ENCODE measurements at places on chromosomes 2 and 18. TPM values are rescaled to one million over a fixed set of nuclear protein-coding genes. Genes with fewer than 3 reads are reported as not detected.

DNA sequence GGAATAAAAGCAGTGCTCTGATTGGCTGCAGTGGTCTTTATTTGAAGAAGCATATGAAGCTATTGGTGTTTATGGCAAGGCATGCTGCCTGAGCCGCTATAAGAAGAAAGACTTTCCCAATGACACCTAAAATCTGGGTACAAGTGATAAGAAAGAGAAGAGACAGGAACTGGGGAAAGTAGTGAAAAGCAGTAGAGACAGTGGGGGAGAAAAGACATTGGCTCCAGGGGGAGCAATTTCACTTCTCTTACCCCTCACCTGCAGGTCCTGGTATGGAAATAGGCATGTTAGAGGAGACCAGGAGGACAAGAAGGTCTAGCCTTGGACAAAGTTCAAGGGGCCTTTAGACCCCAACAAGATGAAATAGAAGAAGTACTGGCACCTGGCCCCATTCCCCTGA lies 47.1 kb downstream of the PLCL1 start:
- H3K4me3 ChIP-seq, result no peak overlapping the region
- H3K27me3 ChIP-seq, result no peaks in the 10 kb centered on the region
- no peaks in the 10 kb centered on the region for H3K36me3 ChIP-seq
- no peak overlapping the region for H3K27ac ChIP-seq

GRCh38 chr2:11154016-11154922 lies 998 bp upstream of the SLC66A3 start:
- H3K4me3 ChIP-seq, result peak overlapping the region; percentile 79
- H3K4me1 ChIP-seq, result peaks cover 2% of the 10 kb centered on the region
- peak overlapping the region; percentile 48 for H3K27ac ChIP-seq
- no peaks in the 10 kb centered on the region for H3K27me3 ChIP-seq

DNA sequence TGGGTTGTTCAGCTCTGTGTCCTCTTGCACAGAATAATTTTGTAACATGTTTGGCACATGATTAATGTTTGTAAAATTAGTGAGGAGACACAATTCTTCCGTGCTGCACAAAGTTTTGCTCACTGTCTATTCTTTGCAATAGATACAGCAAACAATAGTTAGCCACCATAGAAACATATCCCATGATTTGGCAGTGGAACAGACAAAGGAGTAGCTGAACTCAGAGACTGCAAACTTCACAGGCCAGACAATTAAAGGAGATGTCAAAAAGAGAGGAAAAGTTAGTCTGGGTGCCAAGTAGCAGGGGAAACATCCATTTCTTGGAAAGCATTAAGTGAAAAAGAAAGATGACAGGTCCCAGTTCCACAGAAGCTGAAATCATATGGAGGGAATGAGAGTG lies 267.4 kb upstream of the NRXN1 start:
- no peaks in the 10 kb centered on the region for H3K27me3 ChIP-seq
- no peak overlapping the region for H3K27ac ChIP-seq
- peaks cover 6% of the 10 kb centered on the region for H3K4me1 ChIP-seq
- no peak overlapping the region for H3K4me3 ChIP-seq
- H3K36me3 ChIP-seq, result no peaks in the 10 kb centered on the region

GRCh38 chr2:34365932-34366331 lies 766.8 kb upstream of the FAM98A start:
- peak; percentile 42 for DNase-seq
- peak overlapping the region; percentile 7 for H3K27ac ChIP-seq
- H3K27me3 ChIP-seq, result no peaks in the 10 kb centered on the region
- H3K4me1 ChIP-seq, result peaks cover 16% of the 10 kb centered on the region

- DNase-seq, result no peak
- H3K4me3 ChIP-seq, result no peak overlapping the region
- H3K4me1 ChIP-seq, result peaks cover 12% of the 10 kb centered on the region
- H3K36me3 ChIP-seq, result no peaks in the 10 kb centered on the region
- peaks cover 3% of the 10 kb centered on the region for H3K27me3 ChIP-seq
Observed at GRCh38 chr2:68832233-68832869, 38.8 kb downstream of the BMP10 start.

GRCh38 chr2:11914455-11914854 lies 168.0 kb downstream of the LPIN1 start:
- H3K4me3 ChIP-seq, result no peak overlapping the region
- H3K27me3 ChIP-seq, result peaks cover 2% of the 10 kb centered on the region
- H3K36me3 ChIP-seq, result no peaks in the 10 kb centered on the region
- no peak overlapping the region for H3K27ac ChIP-seq
- H3K4me1 ChIP-seq, result no peaks in the 10 kb centered on the region

DNA sequence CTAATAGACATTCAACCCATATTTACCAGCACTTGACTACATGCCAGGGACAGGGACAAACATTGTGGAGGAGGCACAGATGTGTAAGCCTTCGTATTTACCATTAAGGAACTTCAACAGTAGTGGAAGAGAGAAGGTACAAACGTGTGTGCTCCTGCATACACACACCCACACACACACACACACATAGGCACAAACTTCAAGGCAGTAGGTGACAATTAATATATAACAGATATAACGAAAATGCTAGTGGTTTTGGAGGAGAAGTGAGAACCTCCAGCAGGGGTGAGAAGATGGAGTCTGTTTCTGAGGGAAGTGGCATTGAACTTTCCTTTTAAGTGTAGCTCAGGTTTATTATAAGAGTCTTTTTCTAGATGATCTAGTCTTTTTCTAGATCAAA lies 231.1 kb downstream of the SETBP1 start:
- H3K27ac ChIP-seq, result no peak overlapping the region
- DNase-seq, result no peak
- H3K27me3 ChIP-seq, result no peaks in the 10 kb centered on the region
- peaks cover 3% of the 10 kb centered on the region for H3K4me1 ChIP-seq
- no peak overlapping the region for H3K4me3 ChIP-seq
- H3K36me3 ChIP-seq, result no peaks in the 10 kb centered on the region

- H3K4me3 ChIP-seq, result no peak overlapping the region
- no peaks in the 10 kb centered on the region for H3K4me1 ChIP-seq
- no peaks in the 10 kb centered on the region for H3K27me3 ChIP-seq
- H3K27ac ChIP-seq, result no peak overlapping the region
- H3K36me3 ChIP-seq, result no peaks in the 10 kb centered on the region
Observed at GRCh38 chr2:62314291-62314690, 118.4 kb downstream of the B3GNT2 start.

DNA sequence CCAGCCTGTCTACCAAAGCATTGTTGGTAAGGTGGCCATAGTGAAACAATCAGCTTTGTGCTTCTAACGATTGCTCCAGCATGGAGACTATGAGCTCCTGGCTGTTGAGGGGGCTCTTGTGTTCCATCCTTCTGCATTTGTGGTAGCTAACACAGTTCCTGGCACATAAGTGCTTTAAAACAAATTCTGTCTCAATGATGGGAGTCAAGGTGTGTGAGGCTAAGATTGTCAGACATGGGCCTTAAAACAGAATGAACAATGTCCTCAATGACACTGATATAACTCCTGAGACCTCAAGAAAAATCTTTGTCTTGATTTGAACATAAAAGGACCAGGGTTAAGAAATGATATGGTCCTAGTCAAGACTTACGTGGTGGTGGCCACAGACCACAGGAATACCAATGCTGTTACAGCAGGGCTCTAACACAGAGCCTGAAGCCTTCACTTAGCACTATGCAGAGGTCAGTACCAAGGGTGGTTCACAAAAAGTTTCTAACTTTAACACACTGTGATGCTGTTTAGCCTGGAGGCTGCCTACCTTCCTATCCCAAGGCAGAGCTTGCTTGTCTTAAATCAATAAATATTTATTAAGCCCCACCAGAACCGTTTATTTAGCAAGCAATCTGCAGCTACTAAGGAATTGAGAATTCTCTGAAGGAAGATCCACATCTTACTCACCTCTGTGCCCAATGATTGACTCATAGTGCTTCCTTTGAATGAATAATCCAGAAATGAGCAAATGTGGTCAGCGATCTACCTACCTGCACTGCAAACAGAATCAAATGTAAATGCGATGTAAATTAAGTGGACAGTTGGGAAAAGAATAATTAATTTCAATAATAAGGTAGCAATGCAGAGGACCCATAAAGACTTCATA lies 35.1 kb downstream of the EVA1A start:
- no peak overlapping the region for H3K27ac ChIP-seq
- DNase-seq, result no peak
- H3K27me3 ChIP-seq, result peaks cover 2% of the 10 kb centered on the region
- no peaks in the 10 kb centered on the region for H3K4me1 ChIP-seq
- H3K36me3 ChIP-seq, result no peaks in the 10 kb centered on the region

DNA sequence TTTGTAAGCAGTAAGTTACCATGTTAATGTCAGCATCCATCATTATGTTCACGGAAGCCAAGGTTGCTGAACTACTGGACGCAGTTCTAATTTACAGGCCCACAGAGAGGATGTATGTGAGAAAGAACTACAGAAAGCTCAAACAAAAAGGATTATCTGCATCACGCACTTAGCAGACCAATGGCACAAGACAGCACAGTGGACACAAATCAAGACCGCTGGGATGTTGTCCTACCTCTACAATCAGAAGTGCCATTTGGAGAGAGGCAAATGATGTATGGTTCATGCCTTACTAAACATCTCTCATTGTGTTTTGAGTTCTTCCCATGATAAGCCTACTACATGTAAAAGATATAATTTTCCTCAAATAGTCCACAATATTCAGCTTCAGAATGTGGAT lies 330.7 kb upstream of the CHAC2 start:
- no peaks in the 10 kb centered on the region for H3K36me3 ChIP-seq
- no peak for DNase-seq
- no peaks in the 10 kb centered on the region for H3K4me1 ChIP-seq
- H3K27me3 ChIP-seq, result no peaks in the 10 kb centered on the region
- H3K4me3 ChIP-seq, result no peak overlapping the region
- no peak overlapping the region for H3K27ac ChIP-seq

DNA sequence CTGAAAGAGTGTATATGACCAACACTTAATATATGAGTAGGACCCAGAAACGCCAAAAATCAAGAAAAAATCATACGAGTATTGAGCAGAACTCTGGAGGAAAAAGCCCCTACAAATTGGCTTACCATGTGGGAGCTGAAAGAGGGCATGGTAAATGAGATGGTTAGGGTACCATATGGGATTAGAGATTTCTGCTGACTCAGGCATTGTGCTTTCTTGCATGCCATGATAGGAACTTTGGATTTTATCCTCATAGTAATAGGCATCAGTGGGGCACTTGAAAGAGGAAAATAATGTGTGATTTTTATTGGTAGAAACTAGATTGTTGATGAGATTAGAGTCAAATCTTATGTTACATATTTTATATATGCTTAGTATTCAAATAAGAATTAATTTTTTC lies 271.1 kb downstream of the CBLN2 start:
- no peak overlapping the region for H3K4me3 ChIP-seq
- DNase-seq, result no peak
- H3K27ac ChIP-seq, result no peak overlapping the region
- no peaks in the 10 kb centered on the region for H3K27me3 ChIP-seq

GRCh38 chr18:28009589-28009988 lies 167.3 kb downstream of the CDH2 start:
- peaks cover 2% of the 10 kb centered on the region for H3K27me3 ChIP-seq
- no peak overlapping the region for H3K27ac ChIP-seq
- H3K4me3 ChIP-seq, result no peak overlapping the region
- DNase-seq, result no peak
- no peaks in the 10 kb centered on the region for H3K36me3 ChIP-seq
- peaks cover 12% of the 10 kb centered on the region for H3K4me1 ChIP-seq

DNA sequence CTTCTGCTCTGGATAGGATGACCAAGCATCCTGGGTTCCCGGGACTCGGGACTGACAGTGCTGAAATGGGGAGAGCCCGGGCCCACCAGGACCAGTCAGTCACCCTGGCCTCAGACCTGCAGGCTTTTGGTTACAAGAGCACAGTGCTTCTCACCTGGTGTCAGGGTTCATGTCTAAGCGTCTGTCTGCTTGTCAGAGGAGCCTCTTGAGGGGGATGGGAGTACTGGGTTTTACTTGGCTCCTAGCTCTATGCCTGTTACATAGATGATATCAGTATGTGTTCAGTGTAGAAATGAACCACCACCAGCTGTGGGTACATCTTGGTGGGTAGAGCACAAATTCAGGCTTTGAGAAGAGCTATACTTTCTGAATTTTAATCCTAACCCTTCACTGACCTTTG lies 29.9 kb downstream of the PCARE start:
- H3K36me3 ChIP-seq, result no peaks in the 10 kb centered on the region
- H3K4me3 ChIP-seq, result no peak overlapping the region
- peaks cover 14% of the 10 kb centered on the region for H3K27me3 ChIP-seq
- peaks cover 26% of the 10 kb centered on the region for H3K4me1 ChIP-seq

DNA sequence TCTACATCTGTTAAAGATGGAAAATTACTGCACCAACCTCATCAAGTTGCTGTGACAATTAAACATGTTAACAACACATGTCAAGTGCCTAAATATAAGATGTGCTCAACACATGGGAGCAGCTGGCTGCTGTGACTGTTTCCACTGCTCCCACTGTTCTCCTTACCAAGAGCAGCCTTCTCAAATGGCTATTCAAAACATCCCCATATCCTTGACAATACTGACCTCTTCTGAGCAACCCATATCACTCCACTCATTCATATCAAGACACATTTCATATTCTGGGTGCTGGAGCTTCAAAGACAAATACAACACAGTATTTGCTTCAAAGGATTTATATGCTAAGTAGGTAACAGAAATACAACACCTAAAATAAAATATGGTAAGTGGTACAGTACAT lies 60.3 kb downstream of the PIAS2 start:
- H3K27ac ChIP-seq, result no peak overlapping the region
- H3K4me1 ChIP-seq, result no peaks in the 10 kb centered on the region
- H3K4me3 ChIP-seq, result no peak overlapping the region
- DNase-seq, result no peak
- no peaks in the 10 kb centered on the region for H3K36me3 ChIP-seq

DNA sequence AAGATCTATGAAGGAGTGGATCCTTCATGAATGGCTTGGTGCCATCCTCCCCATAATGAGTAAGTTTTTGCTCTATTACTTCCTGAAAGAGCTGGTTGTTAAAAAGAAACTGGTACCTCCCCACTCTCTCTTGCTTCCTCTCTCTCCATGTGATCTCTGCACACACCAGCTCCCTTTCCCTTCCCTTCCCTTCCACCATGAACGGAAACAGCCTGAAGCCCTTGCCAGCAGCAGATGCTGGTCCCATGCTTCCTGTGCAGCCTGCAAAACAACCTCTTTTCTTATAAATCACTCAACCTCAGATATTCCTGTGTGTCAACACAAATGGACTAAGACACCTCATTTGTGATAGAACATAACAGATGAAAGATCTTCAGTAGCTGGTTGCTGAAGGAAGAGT lies 303.5 kb upstream of the ACVR2A start:
- no peak for DNase-seq
- H3K27ac ChIP-seq, result no peak overlapping the region
- H3K4me3 ChIP-seq, result no peak overlapping the region
- H3K27me3 ChIP-seq, result no peaks in the 10 kb centered on the region
- H3K36me3 ChIP-seq, result no peaks in the 10 kb centered on the region

GRCh38 chr18:66867653-66868052 lies 263.8 kb upstream of the CDH19 start:
- no peaks in the 10 kb centered on the region for H3K27me3 ChIP-seq
- no peak overlapping the region for H3K4me3 ChIP-seq
- H3K36me3 ChIP-seq, result no peaks in the 10 kb centered on the region
- H3K4me1 ChIP-seq, result no peaks in the 10 kb centered on the region

DIPK1C gene
- not detected for total RNA-seq

LCT gene
- not detected for total RNA-seq

ARHGEF33 gene
- total RNA-seq, result 1.1 TPM

PLGLB1 gene
- total RNA-seq, result 5.4 TPM

ADAM23 gene
- 16.4 TPM for total RNA-seq

CROCC2 gene
- total RNA-seq, result not detected

Measured in glutamatergic neuron (in vitro differentiated cells).